ENCODE measurements at places on chromosomes 12 and 14.

- no peak for DNase-seq
Observed at GRCh38 chr12:60398547-60398946, 802.7 kb downstream of the SLC16A7 start.

GRCh38 chr12:4591180-4591687, 29.2 kb downstream of the DYRK4 start:
- no peak for DNase-seq

- no peak for DNase-seq
Observed at GRCh38 chr14:78083837-78084236, 86.3 kb upstream of the NRXN3 start.

GRCh38 chr12:108305520-108305919, 33.6 kb downstream of the CMKLR1 start:
- DNase-seq: no peak

- DNase-seq: no peak
Observed at GRCh38 chr14:66530526-66530925, 22.6 kb downstream of the GPHN start.

GRCh38 chr14:104682107-104682593, 7.3 kb upstream of the INF2 start:
- no peak for DNase-seq

GRCh38 chr14:94330857-94331256, 7.7 kb upstream of the SERPINA6 start:
- DNase-seq: no peak

DNA sequence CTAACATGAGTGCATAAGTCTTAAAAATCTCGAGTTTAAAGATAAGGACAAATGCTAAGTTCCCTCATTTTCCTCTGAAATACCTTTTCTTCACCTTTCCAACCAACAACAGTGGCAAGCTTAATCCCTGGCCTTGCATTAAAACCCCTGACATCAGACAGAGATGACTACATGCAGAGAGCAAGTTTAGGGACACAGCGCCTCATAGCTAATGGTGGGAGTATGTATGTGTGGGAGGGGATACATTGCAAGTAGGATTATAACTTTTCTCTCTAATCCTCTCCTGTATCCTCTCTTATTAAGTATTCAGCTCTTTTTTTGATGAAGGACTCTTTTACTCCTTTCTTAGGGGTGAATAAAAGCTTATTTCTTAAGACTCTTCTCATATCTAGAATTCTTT, 547.1 kb downstream of the CCER1 start:
- DNase-seq: no peak

DNA sequence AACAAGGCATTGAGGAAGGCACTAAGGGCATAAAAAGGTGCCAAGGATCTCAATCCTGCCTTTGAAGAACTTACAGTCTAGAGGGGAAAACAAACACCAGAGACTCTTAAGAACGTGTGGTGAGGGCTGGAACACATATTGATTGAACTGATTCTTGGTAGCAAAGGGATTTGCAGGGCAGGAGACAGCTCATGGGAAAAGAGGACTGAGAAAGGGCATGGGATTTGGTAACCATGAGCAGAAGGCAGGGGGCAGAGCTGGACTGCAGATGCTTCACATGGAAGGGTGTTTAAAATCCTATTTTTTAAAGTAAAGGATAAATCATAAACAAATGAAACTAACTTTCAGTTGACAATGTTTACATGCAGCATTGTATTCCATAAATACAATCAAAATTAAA, 203.1 kb downstream of the ITPR2 start:
- DNase-seq: no peak

- no peak for DNase-seq
Observed at GRCh38 chr12:113220593-113221180, 577 bp upstream of the TPCN1 start.

DNA sequence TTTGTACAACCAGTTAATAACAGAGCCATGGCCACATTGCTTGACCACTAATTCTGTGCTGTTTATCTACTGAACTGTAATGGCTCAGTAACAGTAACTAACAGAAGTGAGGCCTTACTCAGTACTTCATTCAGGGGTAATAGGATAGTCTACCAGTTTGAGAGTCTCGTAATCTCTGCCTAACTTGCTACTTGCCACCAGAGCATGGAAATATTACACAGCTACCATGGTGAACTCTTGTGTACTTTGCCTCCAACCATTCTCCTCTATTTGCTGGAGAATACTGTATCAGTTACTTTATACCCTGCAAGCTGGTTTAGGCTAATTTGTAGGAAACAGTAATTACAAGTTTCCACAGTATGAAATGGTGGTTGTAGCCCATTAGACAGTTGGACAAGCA, 10.6 kb downstream of the SCFD1 start:
- no peak for DNase-seq

DNA sequence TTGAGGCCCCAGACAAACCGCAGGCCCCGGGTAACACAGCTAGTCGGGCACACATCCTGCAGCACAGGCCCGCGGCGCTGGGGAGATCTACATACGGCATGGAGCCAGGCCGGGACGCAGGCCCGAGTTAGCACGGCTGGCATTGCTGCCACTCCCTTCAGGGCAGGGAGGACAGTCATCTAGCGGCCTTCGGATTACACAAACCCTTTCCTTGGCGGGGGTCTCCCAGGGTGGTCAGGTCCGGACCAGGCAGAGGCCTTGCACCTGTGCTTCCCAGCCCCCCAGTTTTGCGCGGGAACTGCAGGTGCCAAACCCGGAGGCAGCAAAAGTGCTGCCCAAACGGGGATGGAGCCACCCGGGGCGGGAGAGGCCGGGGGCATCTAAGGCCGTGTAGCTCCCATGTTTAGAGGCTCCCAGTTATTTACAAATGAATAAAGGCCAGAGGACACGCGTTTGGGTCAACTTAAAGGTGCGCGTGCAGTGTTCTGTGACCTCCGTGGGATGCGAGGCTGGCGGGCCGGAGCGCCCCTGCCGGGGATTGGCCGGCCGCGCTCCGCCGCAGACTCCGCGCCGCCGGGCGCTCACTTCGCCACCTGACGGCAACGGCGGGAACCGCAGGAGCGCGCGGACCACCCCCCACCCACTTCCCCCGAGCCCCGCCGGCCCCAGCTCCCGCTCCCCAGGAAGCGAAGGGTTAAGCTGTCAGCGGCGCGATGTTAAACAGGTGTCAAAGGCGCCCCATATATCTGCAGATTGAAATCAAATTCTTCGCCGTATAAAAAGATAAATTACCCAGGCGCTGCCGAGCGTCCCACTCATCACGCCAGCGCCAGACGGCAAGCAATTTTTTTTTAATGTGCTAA, 18.1 kb downstream of the VSX2 start:
- peak; percentile 78 for DNase-seq

DNA sequence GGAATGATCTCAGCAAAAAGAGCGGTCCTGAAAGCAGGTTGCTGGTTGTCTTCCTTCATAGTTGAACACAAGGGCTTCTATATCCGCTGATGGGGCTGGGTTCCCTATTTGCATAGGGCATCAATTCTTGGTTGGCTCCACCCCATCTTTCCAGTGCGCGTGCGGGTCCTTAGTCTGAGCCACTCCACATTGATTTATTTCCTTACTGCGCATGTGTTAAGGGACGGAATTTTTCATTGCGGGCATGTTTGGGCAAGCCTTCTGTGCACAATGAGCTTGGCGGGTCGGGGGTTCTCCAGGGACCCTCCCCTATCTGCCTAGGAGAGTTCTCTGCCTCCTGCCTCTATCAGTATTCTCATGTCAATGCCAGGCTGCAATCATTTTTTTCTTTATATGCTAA, 21.2 kb upstream of the DLGAP5 start:
- DNase-seq: no peak

- DNase-seq: no peak
Observed at GRCh38 chr14:81765651-81766275, 232.1 kb upstream of the SEL1L start.

- DNase-seq: no peak
Observed at GRCh38 chr14:77031759-77032490, 3.4 kb upstream of the IRF2BPL start.

- DNase-seq: no peak
Observed at GRCh38 chr14:84806622-84807021, 723.3 kb upstream of the FLRT2 start.

- DNase-seq: no peak
Observed at GRCh38 chr14:79383475-79383874, 827.8 kb downstream of the DIO2 start.

GRCh38 chr14:34275078-34275477, 187.0 kb downstream of the SPTSSA start:
- DNase-seq: no peak

GRCh38 chr12:115320967-115321366, 637.0 kb upstream of the TBX3 start:
- DNase-seq: no peak

GRCh38 chr12:119060847-119061796, 79.8 kb downstream of the SRRM4 start:
- no peak for DNase-seq

GRCh38 chr14:105471297-105471821, 3.3 kb upstream of the CRIP2 start:
- DNase-seq: no peak

- no peak for DNase-seq
Observed at GRCh38 chr12:198705-199104, 15.3 kb downstream of the SLC6A12 start.

GRCh38 chr14:34050606-34051005, 99.7 kb upstream of the EGLN3 start:
- no peak for DNase-seq

- DNase-seq: no peak
Observed at GRCh38 chr12:96107236-96107635, 71.8 kb upstream of the LTA4H start.

DNA sequence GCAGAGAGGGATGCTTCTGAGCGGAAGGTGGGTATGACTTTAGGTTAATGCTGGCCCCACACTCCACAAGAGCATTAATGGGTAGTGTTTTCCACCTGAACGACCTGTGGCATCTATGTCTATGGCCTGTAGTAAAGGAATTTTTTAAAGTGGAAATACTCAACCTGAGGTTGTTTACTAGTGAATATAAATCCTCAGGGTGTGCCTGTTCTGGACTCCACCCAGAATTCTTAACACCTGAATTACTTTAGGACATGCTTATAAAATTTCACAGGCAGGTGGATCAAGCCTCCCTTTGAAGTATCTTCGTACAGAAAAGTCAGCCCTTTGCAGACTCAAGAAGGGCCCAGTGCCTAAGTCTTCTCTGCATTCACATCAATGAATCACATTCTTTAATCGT, 196.1 kb downstream of the ESR2 start:
- no peak for DNase-seq

DNA sequence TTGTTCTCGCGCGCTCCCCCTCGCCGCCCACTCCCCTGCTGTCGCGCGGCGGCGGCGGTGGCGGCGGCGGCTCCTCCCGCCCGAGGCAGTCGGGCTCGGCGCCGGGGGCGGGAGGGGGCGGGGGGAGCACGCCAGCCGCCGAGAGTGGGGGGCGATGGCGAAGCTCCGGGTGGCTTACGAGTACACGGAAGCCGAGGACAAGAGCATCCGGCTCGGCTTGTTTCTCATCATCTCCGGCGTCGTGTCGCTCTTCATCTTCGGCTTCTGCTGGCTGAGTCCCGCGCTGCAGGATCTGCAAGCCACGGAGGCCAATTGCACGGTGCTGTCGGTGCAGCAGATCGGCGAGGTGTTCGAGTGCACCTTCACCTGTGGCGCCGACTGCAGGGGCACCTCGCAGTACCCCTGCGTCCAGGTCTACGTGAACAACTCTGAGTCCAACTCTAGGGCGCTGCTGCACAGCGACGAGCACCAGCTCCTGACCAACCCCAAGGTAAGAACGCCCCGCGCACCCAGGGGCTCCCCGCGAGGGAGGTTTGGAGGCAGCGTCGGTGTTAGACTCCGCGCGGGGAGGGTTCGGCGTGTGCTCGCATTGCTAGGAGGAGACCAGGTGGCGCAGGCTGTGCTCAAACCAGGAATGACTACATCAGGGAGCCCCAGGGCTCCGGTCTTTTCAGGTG, 629 bp downstream of the KCNMB4 start:
- DNase-seq: no peak

GRCh38 chr14:23936084-23936829, 17.3 kb upstream of the DHRS4 start:
- no peak for DNase-seq

GRCh38 chr12:10623131-10623530, 9.7 kb upstream of the MAGOHB start:
- no peak for DNase-seq

DNA sequence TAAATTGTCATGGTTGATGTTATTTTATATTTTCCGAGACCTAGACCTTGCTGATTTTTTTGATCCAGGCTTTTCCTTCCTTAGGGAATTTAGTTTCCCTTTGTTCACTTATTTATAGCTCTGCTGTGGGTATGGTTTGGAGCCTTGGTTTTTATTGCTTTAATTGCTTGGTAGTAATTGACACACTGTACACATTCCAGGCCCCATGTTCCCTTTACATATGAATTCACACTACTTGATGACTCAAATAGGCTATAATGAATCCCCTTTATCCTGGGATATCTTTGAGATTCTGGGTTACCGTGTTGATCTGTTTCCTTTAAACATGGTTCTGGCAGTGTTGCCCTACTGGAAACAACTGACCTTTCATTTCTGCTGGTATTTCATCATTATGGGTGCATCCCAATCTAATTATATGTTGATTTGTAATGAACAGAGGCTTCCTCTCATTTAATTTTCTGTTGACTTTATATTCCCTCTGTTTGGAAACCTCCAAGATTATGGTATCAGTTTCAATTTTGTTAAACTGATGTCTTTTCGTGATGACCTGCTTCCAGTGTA, 424.0 kb downstream of the RAD51B start:
- DNase-seq: no peak

- no peak for DNase-seq
Observed at GRCh38 chr12:9792185-9792900, 31.6 kb upstream of the CD69 start.

DNA sequence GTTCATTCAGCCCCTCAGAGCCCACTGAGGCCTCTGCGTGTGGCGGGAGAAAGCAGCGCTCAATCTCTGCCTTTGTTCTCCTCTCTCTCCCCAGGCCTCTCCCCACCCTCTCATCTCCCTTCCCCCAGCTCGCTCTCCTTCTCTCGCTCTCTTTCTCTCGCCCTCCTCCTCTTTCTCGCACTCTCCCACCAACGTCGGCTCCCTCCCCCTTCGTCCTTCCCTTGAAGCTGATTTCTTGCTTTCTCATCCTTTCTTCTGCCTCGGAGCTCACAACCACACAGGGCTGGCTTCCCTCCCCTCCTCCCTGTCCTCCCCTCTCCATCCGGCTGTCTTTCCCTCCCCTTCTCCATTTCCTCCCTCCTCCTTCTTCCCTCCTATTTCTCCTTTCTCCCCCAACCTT, 96.4 kb downstream of the LRRC74A start:
- DNase-seq: no peak

DNA sequence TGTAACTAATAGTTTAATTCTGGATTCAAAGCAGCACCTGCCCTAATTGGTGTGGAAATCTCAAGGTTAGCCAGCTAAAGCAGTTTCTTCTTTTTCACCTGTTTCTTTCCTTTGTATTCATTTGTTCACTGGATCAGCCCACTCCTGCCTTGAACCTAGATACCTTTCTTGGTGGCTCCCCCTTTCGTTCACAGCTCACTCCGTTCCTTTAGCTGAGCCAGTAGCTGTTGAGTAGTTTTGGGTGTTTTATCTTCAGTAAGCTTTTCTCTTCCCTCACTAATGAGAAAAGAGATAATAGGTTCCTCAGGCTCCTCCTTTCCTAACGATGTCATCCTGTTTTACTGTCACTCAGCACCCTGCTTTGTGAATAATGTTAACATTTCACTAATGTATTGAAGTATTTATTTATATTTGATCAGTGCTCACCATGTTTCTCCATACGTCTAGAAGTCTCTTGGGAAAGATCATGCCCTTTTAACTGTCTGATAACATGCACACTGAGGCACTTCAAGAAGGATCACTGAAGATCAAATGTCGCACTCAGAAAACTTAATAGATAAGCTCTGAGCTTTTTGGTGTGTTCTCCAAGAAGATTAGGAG, 121.1 kb downstream of the TGFB3 start:
- no peak for DNase-seq
